HTR-8/SVneo (cell line): ENCODE measurements at places on chromosomes 2 and 18.

DNA sequence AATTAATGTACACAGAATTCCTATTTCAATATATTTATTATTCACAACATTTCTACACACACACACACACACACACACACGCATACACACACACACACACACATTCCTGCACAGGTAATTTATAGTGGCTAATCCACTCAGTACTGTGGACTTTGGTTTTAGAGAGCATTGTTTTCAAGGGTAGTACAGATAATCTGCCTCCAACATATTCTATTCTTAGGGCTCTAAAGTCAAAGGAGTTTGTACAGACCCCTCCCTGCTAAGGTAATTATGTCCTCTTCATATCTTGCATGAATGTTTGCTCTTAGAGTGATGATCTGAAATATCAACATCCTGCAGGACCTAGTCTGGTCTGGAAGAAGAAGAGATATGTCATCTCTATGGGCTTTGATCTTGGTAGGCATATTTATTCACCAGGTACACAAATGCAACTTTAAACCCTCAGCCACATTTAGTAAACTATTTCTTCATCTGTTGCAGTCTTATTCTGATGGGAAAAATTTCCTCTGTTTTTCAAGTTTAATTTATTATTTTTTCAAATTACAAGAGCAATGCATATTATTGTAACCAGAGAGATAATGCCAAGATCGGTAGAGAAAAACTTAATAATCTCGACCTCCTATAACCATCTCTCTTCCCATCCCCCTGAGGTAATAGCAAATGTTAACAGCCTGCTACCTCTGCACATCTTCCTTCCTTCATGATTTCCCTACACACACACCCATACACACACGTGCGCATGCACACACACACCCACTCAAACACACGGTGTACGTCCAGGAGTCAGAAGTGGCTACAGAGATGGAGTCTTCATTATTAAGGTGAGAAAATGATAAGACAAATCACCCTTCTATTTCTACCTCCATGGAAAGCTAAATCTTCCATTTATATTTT is 18.3 kb upstream of the POLE4 start:
- DNase-seq: no peak

GRCh38 chr18:79615586-79615985 is 64.0 kb upstream of the CTDP1 start:
- DNase-seq: no peak

DNA sequence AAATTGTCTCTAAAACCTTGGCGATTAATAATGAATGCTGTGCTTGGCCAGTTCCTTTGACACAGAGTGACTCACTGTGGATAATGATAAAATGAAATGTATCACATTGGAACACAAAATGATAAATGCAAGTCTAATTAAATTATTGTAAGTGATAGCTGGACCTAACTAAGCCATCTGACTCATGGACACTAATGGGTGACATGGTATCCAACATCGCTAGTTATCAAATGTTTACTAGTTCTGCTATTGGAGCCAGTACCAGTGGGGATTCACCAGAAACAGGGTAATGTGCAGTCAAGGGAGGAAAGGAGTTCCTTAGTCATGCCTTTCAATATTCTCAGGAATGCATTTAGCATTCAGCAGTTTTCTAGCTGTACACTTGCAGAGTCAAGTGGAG is 736.3 kb upstream of the ACVR2A start:
- DNase-seq: no peak

DNA sequence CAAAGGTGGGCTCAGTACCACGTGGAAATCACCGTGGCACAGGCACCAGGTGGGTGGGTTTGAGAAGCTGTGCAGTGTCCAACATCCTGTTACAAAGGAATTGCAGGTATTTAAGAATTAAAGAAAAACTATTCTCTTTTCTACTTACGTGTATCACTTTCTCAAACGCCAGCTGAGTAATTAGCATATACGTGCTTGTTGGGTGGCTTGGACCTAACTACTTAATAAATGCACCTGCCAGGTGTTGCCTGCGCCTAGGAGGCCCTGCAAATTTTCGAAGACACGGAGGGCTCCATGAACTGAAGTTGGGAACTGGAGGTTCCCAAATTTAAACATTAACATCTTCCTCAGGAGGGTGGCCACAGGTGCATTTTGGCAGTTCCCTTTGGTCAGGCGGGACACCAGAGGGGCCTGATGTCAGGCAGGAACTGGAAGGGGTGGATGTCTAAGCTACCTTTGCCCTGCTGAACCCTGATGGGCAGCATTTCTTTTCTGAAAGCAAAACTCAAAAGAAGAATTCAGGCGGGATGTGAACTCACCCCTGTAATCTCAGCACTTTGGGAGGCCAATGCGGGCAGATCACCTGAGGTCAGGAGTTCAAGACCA is 84.8 kb downstream of the HS6ST1 start:
- DNase-seq: no peak

GRCh38 chr2:195330513-195330956 is 326.5 kb upstream of the SLC39A10 start:
- DNase-seq: no peak

GRCh38 chr2:111032721-111033429 is 87.8 kb upstream of the BCL2L11 start:
- DNase-seq: peak; percentile 11

GRCh38 chr18:61955644-61956043 is 62.8 kb upstream of the RNF152 start:
- no peak for DNase-seq

DNA sequence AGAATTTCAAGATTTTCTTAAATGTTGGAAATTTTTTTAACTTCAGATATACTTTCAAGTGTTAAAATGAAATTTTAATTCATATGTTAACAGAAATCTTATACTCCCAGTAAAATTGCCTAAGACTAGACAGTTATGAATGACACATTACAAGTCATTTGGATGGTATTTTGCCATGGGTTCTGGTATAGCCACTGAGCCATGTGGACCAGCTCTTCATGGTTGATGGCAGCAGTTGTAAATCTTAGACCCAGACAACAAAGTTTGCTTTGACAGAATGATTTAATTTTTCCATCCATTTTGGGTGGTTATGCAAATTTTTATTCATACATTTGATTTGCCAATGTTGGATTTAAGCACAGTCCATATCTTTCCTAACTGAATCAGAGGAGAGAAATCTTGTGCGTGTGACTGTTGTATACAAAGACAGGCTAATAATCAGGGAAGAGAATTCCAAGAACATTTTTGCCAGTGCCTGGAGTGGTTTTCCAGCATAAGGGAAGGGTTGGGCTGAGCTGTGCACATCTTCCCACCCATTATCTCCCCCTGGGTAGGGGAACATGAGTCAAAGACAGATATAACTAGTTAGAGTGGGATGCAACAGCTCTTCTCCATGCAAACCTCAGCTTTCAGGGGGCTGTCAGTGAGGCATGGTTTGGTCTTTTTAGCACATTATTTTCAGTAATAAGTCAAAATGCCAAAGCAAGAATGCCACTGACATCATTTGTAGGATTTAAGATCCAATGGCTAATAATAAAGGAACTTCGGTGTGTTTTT is 28.1 kb upstream of the INPP4A start:
- no peak for DNase-seq

DNA sequence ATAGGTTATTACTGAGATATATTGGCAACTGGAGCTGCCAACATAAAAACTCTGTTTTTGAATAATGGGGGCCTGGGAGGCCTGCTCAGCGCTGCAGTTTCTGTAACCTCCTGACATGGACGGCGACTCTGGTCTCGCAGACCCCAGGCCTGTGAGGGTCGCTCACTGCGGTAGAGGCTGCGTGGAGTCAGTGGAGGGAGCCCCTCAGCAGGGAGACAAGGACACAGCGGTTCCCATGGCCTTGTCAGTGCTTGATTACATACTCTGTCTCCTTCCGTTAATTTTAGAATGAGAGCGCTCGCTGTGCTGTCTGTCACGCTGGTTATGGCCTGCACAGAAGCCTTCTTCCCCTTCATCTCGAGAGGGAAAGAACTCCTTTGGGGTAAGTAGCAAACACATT is 858 bp downstream of the TPO start:
- DNase-seq: no peak

GRCh38 chr2:134406736-134407135 is 152.9 kb downstream of the MGAT5 start:
- DNase-seq: no peak

- DNase-seq: no peak
Observed at GRCh38 chr2:71610671-71611070, 157.3 kb downstream of the DYSF start.

GRCh38 chr2:117774716-117775115 is 39.8 kb upstream of the DDX18 start:
- DNase-seq: no peak

DNA sequence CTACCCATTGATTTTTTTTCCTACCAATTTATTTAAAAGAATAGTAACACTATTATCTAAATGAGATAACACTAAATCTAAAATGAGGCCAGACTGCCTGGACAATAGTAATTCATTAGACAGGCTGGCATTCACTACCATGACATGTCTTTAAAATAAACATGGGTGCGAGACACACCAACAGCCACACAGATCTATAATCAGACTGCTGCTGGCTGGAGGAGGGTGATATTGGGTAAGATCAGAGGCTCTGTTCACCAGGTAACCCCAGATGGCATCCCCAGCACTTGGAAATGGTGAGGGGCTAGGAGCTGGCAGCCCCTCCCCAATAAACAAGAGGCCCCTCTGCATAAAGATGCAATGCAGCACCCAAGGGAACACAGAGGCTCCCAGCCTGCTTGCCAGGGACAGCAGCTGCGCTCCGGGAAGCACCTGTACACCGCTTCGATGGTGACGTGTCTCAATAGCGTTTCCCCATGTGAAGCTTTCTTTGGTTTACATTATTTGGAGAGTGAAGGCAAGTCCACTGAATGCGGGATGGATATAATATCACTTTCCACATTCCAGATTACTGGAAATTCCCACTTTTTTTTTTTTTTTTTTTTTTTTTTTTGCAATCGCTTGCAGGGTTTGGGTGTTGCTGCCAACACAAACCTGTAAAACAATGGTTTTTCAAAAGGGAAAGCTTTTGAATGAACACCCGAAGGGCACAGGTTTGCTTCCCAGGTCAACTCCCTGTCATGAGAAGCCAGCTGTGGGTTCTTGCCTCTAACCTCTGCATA is 159.0 kb downstream of the ZNF516 start:
- DNase-seq: no peak

DNA sequence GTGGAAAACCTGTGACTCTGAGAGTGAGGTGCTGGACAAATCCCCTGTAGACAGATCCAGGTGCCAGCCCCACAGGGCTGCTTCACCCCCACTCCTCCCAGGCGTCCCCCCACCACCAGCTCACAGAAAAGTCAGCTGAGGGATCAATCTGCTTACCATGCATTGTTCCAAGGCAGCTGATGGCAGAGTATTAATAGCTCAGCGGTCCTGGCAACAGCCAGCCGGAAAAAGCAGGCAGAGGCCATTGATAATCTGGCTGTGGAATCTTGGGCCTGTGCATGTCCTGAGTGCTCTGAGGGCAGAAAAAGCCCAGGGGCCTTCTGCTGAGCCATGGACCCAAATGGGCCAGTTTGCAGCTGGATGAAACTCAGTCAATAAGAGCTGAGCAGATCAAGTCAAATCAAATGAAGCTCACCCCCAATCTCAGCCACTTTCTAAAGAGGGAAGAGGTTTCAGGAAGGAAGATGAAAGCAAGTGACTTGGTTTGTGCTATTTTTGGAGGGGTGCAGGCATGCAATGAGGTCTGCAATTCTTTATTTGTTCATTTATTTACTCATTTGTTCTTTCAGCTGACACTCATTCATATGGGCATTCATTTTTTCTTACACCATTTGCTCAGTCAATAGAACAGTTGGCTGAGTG is 63.4 kb downstream of the GYPC start:
- DNase-seq: no peak

DNA sequence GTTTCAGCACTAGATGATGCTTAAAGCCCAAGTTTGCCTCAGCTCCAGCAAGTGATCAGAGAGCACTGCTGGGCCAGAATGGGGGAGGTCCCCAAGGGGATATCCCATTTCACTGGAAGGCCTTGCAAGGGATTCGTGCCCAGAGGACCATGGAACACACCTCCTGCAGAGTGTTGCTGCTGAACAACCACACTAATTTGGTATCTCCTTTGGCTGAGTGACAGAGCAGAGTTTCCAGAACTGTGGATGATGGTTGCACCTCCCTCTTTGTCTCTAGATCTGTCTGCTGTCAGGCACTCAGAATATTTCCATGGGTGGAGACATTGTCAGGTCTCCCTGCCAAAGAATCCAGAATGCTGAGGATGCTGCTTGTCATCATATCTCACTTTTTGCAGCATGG is 484.8 kb upstream of the NETO1 start:
- no peak for DNase-seq

GRCh38 chr2:233075966-233076339 is 15.8 kb downstream of the INPP5D start:
- DNase-seq: no peak

DNA sequence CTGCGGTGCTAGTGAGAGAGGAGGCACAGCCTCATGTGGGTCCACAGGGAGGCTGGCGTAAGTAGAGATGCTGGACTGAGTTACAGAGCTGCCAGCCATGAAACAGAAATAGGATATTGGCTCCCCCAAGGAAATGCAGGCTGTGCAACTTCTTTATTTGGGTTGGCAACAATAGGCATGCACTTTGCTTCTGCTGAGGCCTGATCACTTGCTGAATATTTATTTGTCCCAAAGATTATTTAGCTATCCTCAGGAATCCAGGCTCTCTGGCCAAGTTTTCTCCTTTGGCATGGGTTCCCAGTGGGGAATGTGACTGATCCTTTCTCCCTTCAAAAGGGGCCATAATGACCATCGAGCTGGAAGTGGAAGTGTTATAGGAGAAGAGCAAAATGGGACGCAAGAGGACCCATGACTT is 60.0 kb downstream of the MAPK4 start:
- DNase-seq: no peak
